GM12878 (cell line): ENCODE measurements at places on chromosomes 12 and 14. TPM values are rescaled to one million over a fixed set of nuclear protein-coding genes. Genes with fewer than 3 reads are reported as not detected.

The SLC6A12 gene
- polyA plus RNA-seq, result not detected in 2 replicates

The DEGS2 gene
- polyA plus RNA-seq, result 0.06 and 0.68 TPM in 2 replicates

The NINJ2 gene
- polyA plus RNA-seq, result 24.2 and 26.3 TPM in 2 replicates

The ZBTB42 gene
- polyA plus RNA-seq, result 0.10 and 0.23 TPM in 2 replicates

The KSR2 gene
- 0.01 TPM in 2 replicates for polyA plus RNA-seq

The C14orf39 gene
- polyA plus RNA-seq, result not detected in 2 replicates

The MGP gene
- 0.21 TPM in 1 of 2 replicates, not detected in the other for polyA plus RNA-seq

The BMAL2 gene
- polyA plus RNA-seq, result 12.5 and 17.6 TPM in 2 replicates

The INHBC gene
- 0.08 TPM in 1 of 2 replicates, not detected in the other for polyA plus RNA-seq

The FOXA1 gene
- not detected in 2 replicates for polyA plus RNA-seq

The CLEC2D gene
- polyA plus RNA-seq, result 27.5 and 27.7 TPM in 2 replicates

The GZMB gene
- polyA plus RNA-seq, result not detected in 2 replicates
